ENCODE measurements at places on chromosomes 3 and 15.
A peak's percentile ranks its signal among the peaks of the same experiment; 100 is the strongest.

DNA sequence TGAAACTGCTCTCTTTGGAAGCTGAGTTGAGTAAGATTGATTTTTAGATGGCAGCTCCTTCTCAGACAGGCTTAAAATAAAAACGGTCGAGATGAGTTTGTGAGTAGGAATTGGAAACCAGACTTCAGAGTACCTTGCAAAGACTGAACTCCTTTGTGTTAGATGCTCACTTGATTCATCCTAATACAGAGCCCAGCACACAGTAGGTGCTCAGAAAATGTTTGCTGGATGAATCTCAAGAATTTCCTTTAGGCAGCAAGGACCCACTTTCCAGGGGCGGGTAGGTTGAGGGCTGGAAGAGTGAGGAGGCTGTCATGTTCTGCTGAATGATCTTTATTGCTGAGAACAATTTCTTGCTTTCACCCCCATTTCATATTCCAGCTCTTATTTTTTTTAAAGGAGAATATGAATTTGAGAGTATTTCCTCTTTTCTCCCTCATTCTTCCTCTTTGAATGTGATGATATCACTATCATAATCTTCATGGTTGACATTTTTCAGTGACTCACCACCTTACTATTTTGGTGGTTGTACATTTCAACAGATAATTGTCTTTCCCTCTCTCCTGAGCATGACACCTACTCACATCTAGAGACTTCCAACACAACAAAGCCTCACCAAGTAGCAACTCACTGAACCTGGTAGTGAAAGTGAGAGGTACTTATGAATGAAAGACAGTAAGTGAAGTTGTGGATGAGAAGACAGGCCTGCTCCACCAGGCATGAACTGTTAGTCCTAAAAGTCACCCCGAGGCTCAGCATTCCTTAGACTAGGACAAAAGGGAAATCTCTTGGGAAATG, 113.3 kb downstream of the PDCD6IP start:
- DNase-seq, result no peak

DNA sequence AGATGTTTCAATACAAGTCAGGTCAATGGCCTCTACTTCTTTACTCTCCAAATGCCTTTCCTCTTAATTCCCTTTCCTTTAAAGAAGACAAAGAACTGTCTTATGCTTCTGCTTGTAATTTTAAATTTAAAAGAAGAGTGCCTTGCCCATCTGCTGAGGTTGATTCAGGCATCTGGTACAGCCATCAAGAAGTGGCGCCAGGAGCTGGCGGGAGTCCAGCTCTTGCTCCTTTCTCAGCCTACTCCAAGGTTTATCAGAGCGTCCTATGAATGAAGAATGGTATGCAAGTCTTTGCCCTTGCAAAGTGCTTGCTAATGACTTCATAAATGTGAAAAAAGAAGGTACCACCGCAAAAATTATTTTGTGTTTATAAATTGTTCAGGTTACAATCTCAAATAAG, 294.6 kb upstream of the TGFBR2 start:
- DNase-seq, result no peak

- no peak for DNase-seq
Observed at GRCh38 chr15:70308011-70308734, 210.5 kb upstream of the TLE3 start.

DNA sequence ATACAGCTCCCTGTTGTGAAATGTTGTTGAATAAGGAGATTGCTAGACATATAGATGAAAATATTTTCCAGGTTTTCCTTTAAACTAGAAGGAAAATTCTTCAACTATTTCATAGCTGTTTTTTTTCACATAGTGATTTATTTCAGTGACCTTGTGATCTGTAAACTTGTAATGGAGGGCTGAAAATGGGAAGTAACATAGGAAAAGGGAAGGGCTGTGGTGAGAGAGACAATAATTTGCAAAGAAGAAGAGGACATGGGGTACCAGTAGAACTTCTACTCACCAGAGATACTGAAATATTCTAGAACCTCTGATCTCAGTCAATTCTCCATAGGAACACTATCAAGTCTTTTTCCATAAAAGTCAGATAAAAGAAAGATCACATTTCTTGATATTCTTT, 60.4 kb downstream of the PLS1 start:
- peak; percentile 16 for DNase-seq

GRCh38 chr15:101244889-101245668, 6.8 kb downstream of the CHSY1 start:
- DNase-seq, result no peak
